ENCODE measurements at places on chromosomes 4 and X.

- DNase-seq: no peak
Observed at GRCh38 chr4:40769266-40769665, 19.5 kb downstream of the NSUN7 start.

GRCh38 chr4:35934320-35934981 is 309.9 kb downstream of the ARAP2 start:
- DNase-seq: peak; percentile 90

DNA sequence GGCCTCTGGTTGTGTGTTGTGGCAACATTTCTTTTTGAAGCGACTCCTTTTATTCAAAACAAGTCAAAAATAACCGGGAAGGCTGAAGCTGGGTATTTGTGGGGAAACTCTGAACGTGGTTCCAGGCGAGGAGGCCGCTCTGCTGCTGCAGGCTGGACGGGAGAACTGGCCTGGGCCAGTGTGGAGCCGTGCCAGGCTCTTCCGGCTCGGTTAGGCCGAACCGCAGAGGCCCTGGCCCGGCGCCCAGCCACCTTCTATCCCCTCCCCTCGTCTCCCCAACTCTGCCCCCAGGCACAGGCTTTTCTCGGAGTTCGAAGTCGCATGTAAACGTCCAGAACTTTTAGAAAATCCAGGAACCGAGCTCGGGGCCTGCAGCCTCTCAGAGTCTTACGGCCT is 2.4 kb upstream of the BCOR start:
- DNase-seq: no peak

DNA sequence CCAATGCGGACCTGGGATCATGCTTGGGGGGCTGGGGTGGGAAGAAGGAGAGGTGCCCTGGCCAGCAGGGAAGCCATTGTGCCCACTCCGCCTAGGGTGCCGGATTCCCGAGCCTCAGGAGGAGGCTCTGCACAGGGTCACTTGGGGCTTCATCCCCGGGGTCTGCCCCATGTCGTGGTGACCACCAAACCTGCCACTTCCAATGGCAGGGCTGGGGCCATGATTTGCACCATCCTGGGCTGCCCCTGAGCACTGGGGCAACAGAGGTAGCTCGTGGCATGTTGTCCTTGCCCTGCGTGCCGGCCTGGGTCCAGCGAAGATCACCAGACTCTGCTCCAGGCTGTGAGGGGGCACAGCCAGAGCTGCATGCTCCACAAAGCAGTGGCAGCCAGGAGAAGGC is 71.4 kb upstream of the DCAF12L2 start:
- no peak for DNase-seq

DNA sequence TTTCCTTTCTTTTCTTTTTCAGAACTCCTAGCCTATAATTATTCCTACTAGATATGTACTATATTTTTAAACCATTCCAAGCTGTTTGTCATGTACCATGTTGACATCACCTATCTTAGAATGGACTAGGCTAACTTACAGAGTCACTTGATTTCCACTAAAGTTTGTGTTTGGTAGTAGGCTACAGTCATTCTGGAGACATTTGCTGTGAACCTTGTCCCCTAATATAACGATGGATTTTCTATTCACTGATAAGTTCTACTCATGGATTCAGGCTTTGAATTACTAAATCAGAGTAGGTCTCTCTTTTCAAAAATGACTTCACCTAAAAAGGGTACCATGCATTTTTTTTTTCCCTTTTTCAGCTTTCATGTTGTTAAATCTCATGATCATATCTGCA is 93.4 kb downstream of the PHEX start:
- DNase-seq: no peak

GRCh38 chr4:101857176-101857575 is 66.6 kb downstream of the BANK1 start:
- DNase-seq: no peak

Measured in brain (organoid and tissue), 16 donors.